ENCODE measurements at places on chromosomes 2 and 18.

DNA sequence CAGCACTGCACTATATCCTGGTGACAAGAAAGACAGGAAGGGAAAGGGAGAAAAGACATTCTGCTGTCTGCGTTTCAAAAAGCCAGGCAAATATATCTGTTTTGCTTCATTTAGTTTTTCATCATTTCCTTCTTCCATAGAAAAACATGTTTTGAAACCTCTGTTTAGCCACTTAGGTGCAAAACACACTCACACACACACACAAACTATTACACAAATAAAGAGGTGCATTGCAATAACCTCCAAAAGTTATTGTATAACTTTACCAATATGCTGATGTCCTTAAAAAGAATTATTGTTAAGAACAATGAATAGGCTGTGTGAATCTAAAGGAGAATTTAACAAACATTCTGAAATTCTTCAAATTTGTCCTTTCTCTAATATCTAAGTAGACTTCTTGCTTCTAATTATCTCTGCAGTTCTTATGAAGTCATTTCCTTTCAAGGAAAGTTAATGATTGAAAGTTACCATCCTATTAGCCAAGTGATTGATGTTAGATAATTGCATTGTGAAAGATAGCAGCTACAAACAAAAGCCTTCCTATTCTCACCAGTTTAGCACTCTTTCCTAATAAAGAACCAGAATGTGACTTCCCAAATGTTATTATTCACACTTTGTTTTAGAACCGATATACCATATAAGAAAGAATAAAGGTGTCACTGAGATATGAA, 516.7 kb downstream of the KCNJ3 start:
- no peak for DNase-seq

DNA sequence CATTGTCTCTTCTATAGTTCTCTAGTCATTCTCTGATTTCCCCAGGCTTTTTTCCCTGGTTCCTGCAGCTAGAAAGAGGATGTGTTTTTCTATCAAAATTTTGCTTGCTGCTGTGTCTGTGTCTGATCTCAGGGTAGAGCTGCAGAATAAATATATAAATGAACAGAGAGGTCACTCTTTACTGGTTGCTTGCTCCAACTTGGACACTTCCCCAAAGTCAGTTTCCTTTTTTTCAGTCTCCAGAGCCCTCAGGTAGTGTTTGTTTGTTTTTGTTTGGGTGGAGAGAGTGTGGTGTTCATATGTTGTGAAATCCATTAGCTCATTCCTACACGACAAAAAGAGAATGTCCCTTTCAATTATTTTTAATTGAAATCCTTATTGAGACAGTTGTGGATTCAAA, 85.8 kb downstream of the CERS6 start:
- no peak for DNase-seq

- no peak for DNase-seq
Measured at GRCh38 chr2:197450465-197450864, 2.9 kb upstream of the COQ10B start.

- DNase-seq, result no peak
Measured at GRCh38 chr2:238938401-238939055, 90.6 kb downstream of the TWIST2 start.

DNA sequence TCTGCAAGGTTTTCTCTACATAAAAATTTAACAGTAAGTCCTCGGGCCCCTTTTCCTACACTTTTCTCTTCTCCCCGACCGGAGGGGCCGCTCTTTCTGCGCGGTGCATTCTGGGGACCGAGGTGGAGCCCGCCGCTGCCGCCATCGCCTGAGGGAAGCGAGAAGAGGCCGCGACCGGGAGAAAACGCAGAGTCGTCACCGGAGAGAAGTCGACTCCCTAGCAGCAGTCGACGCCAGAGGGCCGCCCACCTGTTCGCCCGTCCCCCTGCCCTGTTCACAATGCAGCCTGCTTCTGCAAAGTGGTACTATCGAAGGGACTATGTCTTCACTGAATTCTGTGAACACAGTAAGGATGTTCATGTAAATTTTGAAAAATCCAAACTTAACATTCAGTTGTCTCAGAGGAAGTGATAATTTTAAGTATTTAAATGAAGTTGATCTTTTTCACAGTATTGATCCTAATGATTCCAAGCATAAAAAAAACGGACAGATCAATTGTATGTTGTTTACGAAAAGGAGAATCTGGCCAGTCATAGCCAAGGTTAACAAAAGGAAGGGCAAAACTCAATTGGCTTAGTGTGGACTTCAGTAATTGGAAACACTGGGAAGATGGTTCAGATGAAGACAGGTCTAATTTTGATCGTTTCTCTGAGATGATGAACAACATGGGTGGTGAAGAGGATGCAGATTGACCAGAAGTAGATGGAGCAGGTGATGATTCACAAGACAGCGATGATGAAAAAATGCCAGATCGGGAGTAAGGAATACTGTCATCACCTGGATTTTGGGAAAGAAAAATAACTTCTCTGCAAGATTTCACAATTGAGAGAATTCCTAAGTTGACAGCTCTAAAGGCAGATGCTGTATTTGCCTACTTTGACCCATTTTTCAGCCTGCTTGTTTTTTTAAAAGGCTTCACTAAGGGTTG, 55.8 kb downstream of the ASXL2 start:
- peak; percentile 72 for DNase-seq

GRCh38 chr2:136994793-136995192, 229.4 kb downstream of the THSD7B start:
- no peak for DNase-seq

GRCh38 chr2:144239306-144239705, 280.6 kb downstream of the ZEB2 start:
- DNase-seq, result no peak

GRCh38 chr2:109247340-109247739, 118.3 kb downstream of the SH3RF3 start:
- no peak for DNase-seq

DNA sequence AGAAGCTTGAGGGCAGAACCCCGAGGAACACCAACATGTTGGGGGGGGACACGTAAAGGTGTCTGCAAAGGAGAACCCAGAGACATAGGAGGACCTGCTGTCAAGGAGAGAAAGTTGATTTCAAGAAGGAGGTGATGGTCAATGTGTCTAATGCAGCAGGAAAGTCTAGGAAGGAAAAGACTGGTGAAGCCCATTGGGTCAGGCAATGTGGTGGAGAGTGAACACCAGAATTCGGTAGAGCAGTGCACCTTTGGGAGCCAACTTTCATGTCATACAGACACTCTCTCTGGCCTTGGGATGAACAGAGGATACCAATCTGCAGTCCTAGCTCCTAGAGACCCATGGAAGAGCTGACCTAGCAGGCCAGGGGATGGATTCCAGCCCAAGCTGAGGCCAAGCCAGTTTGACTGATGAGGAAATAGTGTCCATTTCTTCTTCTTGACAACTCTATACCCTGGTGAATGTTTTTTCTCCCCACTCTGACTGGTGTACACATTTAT, 101.9 kb downstream of the MYCN start:
- no peak for DNase-seq

GRCh38 chr2:186697536-186697935, 3.7 kb downstream of the FAM171B start:
- no peak for DNase-seq

- no peak for DNase-seq
Measured at GRCh38 chr2:130884503-130884902, 47.8 kb downstream of the ARHGEF4 start.

DNA sequence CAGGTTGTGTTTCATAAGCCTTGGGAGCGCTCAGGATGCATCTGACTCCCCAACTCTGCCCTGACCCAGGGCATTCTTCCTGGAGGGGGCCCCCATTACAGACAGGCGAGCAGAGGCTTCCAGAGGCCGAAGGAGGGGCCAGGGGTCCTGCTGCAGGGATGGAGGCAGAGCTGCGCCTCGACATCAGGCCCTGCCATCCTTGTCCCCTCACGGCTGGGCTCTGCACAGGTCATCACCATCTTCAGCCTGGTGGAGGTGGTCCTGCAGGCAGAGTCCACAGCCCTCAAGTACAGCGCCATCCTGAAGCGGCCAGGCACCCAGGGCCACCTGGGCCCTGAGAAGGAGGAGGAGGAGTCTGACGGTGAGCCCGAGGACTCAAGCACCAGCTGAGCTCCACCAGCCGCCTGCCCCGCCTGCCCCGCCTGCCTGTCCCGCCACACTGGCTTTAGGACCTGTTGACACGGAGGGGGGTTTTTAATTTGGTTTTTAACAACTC, 42.3 kb upstream of the ALPP start:
- DNase-seq, result no peak

DNA sequence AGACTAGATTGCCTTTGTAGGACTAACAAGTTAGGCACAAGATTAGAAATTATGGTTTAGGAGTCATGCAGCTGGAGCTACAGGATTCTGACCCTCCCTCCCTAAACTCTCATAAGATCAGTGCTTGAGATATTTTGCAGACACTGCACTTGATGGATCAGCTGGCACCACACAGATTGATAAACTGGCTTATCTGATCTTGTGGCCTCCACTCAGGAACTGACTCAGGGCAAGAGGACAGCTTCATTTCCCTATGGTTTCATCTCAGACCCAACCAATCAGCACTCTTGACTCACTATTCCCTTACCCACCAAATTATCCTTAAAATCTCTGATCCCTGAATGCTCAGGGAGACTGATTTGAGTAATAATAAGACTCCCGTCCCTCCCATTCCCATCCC, 152.3 kb downstream of the DIS3L2 start:
- no peak for DNase-seq

GRCh38 chr18:489244-490023, 11.1 kb downstream of the COLEC12 start:
- DNase-seq, result no peak

DNA sequence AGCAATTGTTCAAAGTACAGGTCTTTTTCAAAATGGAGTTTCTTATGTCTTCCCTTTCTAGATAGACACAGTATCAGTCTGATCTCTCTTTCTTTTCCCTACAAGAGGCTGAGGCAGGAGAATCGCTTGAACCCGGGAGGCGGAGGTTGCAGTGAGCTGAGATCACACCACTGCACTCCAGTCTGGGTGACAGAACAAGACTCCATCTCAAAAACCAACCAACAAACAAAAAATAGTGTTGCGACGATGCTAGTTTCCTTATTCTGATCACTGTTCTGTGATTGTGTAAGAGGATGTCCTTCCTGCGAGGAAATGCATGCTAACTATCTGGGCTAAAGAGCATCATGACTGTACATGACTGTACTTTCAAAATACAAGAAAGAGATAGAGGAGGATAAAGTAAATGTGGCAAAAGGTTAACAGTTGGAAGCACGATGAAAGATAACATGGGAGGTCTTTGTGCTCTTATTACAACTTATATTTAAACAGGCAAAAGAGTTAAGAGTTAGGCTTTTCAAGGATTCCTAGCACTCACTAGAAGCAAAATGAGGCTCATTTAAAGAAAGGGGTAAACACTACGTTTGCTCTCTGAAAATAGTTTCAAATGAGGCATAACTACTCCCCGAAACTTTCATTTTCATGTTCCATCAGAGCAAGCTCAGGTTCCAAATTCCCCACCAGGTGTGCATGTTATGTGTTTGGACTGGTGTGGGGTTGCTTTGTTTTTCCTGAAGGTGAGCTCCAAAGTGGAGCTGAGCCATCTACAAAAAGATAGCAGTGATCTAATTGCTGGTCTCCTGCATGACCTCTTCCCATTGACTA, 23.8 kb downstream of the SOWAHC start:
- DNase-seq, result no peak

Measured in GM23338 (cell line).